Skin of body (tissue), 3 donors: ENCODE measurements at places on chromosomes 6 and 20. TPM values are rescaled to one million over a fixed set of nuclear protein-coding genes. Genes with fewer than 3 reads are reported as not detected.

ZKSCAN3 gene
- 4.7 TPM for total RNA-seq

TRIM31 gene
- total RNA-seq, result not detected

HDGFL1 gene
- not detected for total RNA-seq

TMC2 gene
- 0.10 TPM for total RNA-seq

GSTA2 gene
- total RNA-seq, result not detected

GPANK1 gene
- 8.2 TPM for total RNA-seq

MEP1A gene
- not detected for total RNA-seq

RAET1L gene
- 2.8 TPM for total RNA-seq

GFOD1 gene
- 14.5 TPM for total RNA-seq

HUS1B gene
- 1.1 TPM for total RNA-seq

PPP1R14C gene
- 18.3 TPM for total RNA-seq

OLIG3 gene
- total RNA-seq, result not detected

CAGE1 gene
- not detected for total RNA-seq

GMPR gene
- 12.8 TPM for total RNA-seq

CRIP3 gene
- 1.1 TPM for total RNA-seq

RBPJL gene
- total RNA-seq, result not detected

TRIM15 gene
- total RNA-seq, result 1.4 TPM

TMEM200A gene
- 9.3 TPM for total RNA-seq

BMP5 gene
- 5.0 TPM for total RNA-seq

PRRT1 gene
- total RNA-seq, result 0.20 TPM

CLVS2 gene
- 0.10 TPM for total RNA-seq

NINL gene
- total RNA-seq, result 15.7 TPM

SIRPG gene
- not detected for total RNA-seq

KHDC1L gene
- 0.39 TPM for total RNA-seq

COX4I2 gene
- total RNA-seq, result 4.1 TPM

MATN4 gene
- 0.99 TPM for total RNA-seq

EEF1A2 gene
- total RNA-seq, result 38.5 TPM

PKIB gene
- 4.4 TPM for total RNA-seq

CCN2 gene
- 83.1 TPM for total RNA-seq

COX7A2 gene
- 118 TPM for total RNA-seq

SNAP25 gene
- total RNA-seq, result 3.5 TPM

SLC35F1 gene
- total RNA-seq, result 3.1 TPM

ADGRB3 gene
- 3.3 TPM for total RNA-seq

OR2H1 gene
- total RNA-seq, result not detected

AGPAT4 gene
- total RNA-seq, result 17.2 TPM

SOBP gene
- 5.9 TPM for total RNA-seq

BHLHE23 gene
- not detected for total RNA-seq

TFAP2C gene
- 22.8 TPM for total RNA-seq

EPPIN gene
- total RNA-seq, result not detected

MDC1 gene
- total RNA-seq, result 9.3 TPM

SPEF1 gene
- total RNA-seq, result not detected

MAFB gene
- total RNA-seq, result 20.6 TPM

NFATC2 gene
- total RNA-seq, result 6.0 TPM

SMLR1 gene
- total RNA-seq, result not detected

PSORS1C1 gene
- 5.9 TPM for total RNA-seq

RAD21L1 gene
- not detected for total RNA-seq

VEGFA gene
- 141 TPM for total RNA-seq

SNX14 gene
- 102 TPM for total RNA-seq

CLDN20 gene
- total RNA-seq, result 0.30 TPM

SERPINB1 gene
- total RNA-seq, result 17.9 TPM

PRR18 gene
- total RNA-seq, result 0.20 TPM

PTCHD4 gene
- total RNA-seq, result 2.1 TPM
